HT1080 (cell line): ENCODE measurements at places on chromosomes 1 and 21.

DNA sequence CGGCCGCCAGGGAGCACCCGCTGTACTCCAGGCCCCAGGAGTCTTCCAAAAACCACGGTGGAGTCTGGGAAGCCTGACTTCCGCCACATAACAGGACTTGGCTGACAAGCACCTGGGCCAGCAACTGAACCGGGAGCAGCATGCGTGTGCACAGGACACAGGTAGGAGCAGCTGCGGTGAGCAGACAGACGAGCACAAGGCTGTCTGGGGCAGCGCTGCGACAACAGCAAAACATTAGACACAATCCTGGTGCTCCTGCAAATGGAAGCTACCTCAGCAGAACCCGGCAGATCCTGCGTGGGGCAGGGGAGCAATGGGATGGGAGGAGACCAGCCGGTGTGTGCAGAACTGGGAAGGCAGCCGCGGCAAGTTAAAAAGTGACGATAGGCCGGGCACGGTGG, 80.4 kb downstream of the NPHP4 start:
- DNase-seq: no peak

GRCh38 chr1:67019121-67019520, 34.8 kb downstream of the SLC35D1 start:
- DNase-seq: no peak

DNA sequence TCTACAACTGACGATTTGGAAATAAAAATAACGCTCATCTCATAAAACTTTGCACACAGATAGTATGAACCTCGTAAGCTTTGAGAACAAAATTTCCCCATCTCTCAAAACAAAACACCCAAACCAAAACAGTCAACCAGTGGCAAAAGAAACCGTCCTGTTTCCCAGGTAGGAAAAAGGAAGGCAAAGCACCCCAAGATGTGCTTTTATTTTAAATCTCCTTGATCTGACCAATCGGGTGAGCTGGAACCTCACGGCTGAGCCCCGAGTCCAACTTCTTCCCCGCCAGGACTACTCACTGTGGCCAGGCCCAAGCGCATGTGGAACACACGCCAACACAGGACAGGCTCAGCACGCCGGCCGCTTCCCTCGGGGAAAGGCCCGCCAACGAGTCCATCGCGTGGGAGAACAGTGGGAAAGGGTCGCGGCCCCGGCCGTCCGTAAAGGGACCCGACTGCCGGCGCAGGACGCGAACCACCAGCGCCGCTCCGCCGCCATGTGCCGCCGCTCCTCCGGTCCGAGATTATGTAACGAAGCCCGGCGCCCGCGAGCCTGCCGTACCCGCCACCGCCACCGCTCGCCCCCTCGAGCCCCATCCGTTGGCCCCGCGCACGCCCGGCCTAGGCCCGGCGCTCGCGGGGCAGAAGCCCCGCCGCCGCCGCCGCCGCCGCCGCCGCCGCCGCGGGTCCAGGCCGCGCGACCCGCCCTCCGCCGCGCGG, 759 bp downstream of the AHCTF1 start:
- DNase-seq: peak; percentile 37

GRCh38 chr1:90074137-90074536, 79.2 kb downstream of the ZNF326 start:
- no peak for DNase-seq

DNA sequence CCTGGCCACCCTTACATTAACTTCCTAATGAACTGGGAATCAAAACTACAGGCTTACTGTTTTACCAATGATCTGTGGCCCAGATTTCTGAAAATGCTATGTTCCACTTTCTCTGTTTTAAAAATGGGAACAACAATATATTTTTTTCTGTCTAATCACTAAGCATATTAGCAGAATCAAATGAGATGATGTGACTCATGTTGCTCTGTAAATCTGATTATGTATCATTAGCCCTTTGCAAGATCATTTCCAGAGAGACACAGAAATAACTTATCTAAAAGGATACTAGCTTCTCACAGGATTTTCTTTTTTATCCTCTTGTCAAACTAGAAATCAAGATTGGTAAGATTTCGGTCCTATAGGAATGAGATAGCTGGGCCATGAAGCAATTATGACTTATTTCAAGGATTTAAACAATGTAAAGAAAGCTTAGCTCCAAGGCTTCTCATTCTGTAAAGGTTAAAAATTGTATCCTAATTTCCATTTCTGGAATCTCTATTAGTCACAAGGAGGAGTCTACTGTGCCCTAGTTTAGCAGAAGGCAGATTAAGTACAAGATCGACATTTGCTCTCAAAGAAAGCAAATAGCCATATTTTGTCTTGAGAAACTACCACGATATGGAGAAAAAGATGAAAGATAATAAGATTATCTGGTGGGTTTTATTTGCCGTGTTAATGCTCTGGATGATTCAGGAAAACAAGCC, 32.4 kb upstream of the CAMSAP2 start:
- no peak for DNase-seq
